ENCODE measurements at places on chromosomes 6 and 20.
A peak's percentile ranks its signal among the peaks of the same experiment; 100 is the strongest.

DNA sequence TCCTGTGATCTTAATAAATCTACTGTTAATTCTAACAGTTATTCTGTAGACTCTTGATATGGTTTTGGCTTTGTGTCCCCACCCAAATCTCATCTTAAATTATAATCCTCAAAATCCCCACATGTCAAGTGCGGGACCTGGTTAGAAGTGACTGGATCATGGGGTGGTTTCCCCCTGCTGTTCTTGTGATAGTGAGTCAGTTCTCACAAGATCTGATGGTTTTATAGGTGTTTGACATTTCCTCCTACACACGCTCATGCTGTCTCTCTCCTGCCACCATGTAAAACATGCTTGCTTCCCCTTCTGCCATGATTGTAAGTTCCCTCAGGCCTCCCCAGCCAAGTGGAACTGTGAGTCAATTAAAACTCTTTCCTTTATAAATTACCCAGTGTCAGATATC, 10.5 kb upstream of the EPB41L2 start:
- no peak for DNase-seq

DNA sequence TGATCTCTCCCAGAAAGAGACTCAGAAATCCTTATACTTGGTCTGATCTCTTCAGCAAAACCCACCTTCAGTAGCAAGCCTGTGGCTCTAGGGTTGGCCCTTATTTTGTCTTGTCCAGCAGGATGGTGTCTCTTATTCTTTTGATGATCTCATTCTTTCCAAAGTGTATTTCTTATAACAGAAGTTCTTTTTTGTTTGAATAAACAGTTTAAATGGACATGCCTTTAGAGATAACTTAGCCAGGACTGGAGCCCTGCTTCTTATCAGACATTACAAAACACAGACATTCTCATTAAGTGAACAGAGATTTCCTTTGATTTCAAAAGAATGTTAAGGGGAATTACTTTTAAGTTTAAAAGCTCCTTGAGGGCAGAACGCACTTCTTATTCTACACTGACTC, 31.7 kb downstream of the KCNS1 start:
- DNase-seq: no peak

DNA sequence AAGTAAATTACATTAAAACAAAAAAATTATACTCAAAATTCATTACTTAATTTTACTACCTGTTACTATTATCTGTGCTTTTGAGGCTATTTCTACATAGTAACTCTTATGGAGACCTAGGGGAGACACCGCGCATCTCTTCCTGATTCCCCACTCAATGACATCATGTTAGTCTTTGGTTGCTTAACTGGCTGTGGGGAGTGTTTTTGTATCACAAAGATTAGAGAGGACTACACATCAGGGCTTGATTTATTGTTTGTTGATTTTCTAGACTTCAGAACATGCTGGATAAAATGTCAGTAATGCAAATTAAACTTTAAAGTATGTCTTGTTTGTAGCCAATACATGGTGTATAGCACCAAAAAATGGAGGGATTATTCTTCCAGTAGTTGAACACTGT, 26.0 kb downstream of the SLC2A10 start:
- no peak for DNase-seq

- DNase-seq: no peak
These were observed 47.0 kb downstream of the DTNBP1 start for GRCh38 chr6:15615802-15616201.

DNA sequence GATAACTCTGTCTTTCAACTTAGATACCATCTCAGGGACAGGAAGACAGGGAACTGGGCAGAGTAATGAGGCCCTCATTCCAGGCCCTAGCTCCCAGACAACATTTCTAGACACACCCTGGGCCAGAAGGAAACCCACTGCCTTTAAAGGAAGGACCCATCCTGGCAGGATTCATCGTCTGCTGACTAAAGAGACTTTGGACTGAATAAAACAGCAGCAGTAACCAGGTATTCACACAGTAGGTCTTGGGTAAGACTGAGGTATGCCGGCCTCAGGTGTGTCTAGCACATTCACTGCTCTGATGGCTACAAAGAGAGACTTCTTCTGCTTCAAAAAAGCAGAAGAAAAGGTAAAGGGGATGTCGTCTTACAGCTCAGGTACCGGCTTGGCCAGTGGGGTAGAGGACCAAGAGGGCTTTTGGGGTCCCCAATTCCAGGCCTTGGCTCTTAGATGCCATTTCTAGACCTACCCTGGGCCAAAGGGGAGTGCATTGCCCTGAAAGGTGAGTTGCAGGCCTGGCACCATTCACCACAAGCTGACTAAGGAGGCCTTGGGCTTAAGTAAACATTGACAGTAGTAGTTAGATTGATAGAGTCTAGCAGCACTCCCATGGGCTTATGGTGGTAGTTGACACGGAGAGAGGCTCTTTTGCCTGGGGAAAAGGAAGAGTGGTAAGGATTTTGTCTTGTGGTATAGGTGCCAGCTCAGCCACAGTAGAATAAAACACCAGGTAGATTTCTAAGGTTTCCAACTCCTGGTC, 13.4 kb downstream of the SNX14 start:
- no peak for DNase-seq

DNA sequence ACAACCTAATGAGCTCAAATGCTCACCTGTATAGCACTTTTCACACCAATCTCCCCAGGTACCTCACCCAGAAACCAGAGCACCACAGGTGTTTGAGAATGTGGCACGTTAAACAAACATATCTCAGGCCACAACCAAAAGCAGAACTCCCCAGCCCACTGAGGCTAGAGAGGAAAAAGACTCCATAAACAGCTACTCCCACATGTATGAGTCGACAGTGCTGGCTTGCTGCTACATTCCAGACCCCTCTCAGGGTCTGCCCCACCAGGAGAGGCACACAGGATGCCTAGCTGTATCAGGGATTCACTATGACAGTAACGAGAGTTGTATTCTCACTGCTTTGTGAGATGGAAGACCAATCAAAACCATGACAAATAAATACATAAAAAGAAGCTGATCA, 242.6 kb upstream of the ARID1B start:
- DNase-seq: no peak

- DNase-seq: no peak
These were observed 38.4 kb downstream of the ZMYND8 start for GRCh38 chr20:47318027-47318585.

- DNase-seq: no peak
These were observed 116.5 kb downstream of the MAP3K4 start for GRCh38 chr6:161107779-161108730.

GRCh38 chr20:47351643-47352331, 4.7 kb downstream of the ZMYND8 start:
- DNase-seq: no peak

DNA sequence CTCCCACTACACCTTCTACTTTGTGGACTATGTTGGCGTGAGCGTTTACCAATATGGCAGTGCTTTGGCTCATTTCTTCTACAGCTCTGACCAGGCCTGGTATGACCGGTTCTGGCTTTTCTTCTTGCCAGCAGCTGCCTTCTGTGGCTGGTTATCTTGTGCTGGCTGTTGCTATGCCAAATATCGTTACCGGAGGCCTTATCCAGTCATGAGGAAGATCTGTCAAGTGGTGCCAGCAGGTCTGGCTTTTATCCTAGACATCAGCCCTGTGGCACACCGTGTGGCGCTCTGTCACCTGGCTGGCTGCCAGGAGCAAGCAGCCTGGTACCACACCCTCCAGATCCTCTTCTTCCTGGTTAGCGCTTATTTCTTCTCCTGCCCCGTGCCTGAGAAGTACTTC, 16.5 kb upstream of the EFHC1 start:
- no peak for DNase-seq

- DNase-seq: peak; percentile 60
These were observed 512 bp downstream of the TAP1 start for GRCh38 chr6:32852844-32853540.

GRCh38 chr6:63245909-63246308, 34.6 kb downstream of the FKBP1C start:
- no peak for DNase-seq

- DNase-seq: no peak
These were observed 227.0 kb downstream of the SYNDIG1 start for GRCh38 chr20:24696396-24696795.

GRCh38 chr6:161436106-161436876, 162.4 kb upstream of the AGPAT4 start:
- no peak for DNase-seq

GRCh38 chr6:125714441-125715090, 34.9 kb upstream of the HEY2 start:
- no peak for DNase-seq

DNA sequence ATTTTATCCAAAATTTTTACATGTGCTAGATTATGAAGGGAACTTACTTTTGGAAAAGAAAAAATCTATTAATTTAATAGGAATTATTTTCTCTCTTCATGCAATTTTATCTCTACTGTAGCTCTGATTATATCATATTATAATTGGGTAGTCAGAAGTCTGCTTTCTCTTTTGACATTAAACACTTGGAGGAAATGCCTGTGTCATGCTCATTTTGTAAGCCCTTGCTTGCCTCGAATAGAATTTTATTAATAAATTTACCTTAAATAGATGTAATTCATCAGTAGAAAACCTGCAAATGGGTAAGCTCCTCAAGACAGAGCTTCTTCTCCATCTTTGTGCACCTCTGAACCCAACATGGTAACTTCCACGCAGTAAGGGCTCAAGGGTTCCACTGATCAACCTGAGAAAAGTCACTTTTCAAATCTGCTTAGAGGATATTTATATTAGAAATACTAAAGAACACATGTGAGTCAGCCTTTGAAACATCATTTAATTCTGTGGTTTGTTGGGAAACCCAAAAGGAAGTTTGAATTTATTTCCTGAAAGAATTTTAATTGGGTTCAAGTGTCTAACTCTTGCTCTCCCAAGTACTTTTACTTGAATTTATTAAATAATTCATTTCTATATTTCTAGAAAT, 266.0 kb downstream of the ALDH8A1 start:
- no peak for DNase-seq

DNA sequence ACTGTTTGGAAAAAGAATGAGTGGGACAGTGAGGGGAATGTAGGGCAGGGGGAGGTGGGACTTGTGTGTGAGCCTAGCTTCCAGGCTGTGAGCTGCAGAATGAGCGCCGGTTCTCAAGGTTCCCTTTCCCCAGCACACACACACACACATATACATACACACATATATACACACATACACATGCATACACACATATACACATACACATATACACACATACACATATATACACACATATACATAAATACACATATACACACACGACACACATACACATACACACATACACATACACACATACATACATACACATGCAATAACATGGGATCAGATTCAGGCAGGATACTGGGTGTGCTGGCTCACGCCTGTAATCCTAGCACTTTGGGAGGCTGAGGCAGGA, 66.5 kb downstream of the CNBD2 start:
- no peak for DNase-seq
